ENCODE measurements at places on chromosomes 3 and 15. TPM values are rescaled to one million over a fixed set of nuclear protein-coding genes. Genes with fewer than 3 reads are reported as not detected.

MME gene
- 142 TPM for polyA plus RNA-seq

GOLGA8Q gene
- not detected for polyA plus RNA-seq

KPNA1 gene
- 13.0 TPM for polyA plus RNA-seq

ARPP21 gene
- 0.74 TPM for polyA plus RNA-seq

FETUB gene
- polyA plus RNA-seq = not detected

IDH2 gene
- 148 TPM for polyA plus RNA-seq
